CD4-positive, alpha-beta memory T cell (primary cell): ENCODE measurements at places on chromosomes 1 and 21. TPM values are rescaled to one million over a fixed set of nuclear protein-coding genes. Genes with fewer than 3 reads are reported as not detected.

- H3K36me3 ChIP-seq, result peaks cover 30% of the 10 kb centered on the region
- no peak overlapping the region for H3K4me3 ChIP-seq
- no peaks in the 10 kb centered on the region for H3K27me3 ChIP-seq
- H3K27ac ChIP-seq, result no peak overlapping the region
Observed at GRCh38 chr1:19360016-19360415, 47.9 kb downstream of the SLC66A1 start.

GRCh38 chr1:248805876-248806275, 19.8 kb downstream of the SH3BP5L start:
- H3K36me3 ChIP-seq, result no peaks in the 10 kb centered on the region
- H3K4me3 ChIP-seq, result no peak overlapping the region
- no peak overlapping the region for H3K27ac ChIP-seq
- H3K27me3 ChIP-seq, result no peaks in the 10 kb centered on the region
- H3K4me1 ChIP-seq, result no peaks in the 10 kb centered on the region

- H3K36me3 ChIP-seq, result no peaks in the 10 kb centered on the region
- peaks cover 6% of the 10 kb centered on the region for H3K27me3 ChIP-seq
- no peak overlapping the region for H3K4me3 ChIP-seq
- no peak overlapping the region for H3K27ac ChIP-seq
Observed at GRCh38 chr1:158121604-158122254, 59.0 kb upstream of the CD1D start.

DNA sequence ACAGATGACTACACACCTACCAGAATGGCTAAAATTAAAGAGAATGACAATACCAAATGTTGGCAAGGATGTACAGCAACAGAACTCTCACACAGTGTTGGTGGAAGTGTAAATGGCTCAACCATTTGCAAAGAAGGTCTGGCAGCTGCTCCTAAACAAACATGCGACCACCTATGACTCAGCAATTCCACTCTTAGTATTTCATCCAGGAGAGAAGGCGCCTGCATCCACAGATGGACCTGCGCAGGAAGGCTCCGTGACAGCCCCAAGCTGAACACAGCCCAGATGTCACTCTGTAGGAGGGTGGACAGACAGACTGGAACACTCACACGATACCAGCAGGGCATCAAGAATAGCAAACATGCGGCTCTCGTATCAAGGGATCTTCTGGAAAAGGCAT, 6.7 kb downstream of the PTTG1IP start:
- H3K4me3 ChIP-seq, result no peak overlapping the region
- peaks cover 75% of the 10 kb centered on the region for H3K4me1 ChIP-seq
- no peak for DNase-seq
- peaks cover 20% of the 10 kb centered on the region for H3K36me3 ChIP-seq
- H3K27me3 ChIP-seq, result no peaks in the 10 kb centered on the region
- no peak overlapping the region for H3K27ac ChIP-seq

DNA sequence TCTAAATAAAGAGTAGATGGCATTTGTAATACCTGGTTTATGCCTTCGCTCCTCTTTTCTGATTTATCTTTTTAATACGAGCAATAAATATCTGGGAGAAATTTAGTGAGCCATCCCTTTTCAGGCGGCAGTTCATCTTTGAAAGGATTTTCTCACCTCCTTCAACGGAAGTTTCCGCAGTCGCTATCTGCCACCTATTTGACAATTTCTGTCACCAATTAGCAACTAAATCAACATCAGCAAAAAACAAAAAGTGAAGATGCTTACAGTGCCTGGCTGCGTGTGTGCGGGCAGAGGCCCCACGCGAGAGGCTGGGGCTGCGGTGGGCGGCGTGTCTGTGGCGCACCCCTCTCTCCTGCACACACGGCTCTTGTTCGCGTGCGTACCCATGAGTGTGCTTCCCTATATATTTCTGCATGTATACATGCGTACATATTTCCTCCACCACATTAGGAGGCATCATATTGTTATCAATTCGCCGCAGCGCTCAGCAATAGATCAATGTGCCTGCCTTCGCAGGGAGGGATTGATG, 117.3 kb upstream of the BARHL2 start:
- peaks cover 23% of the 10 kb centered on the region for H3K4me1 ChIP-seq
- DNase-seq, result no peak
- H3K36me3 ChIP-seq, result no peaks in the 10 kb centered on the region
- H3K4me3 ChIP-seq, result no peak overlapping the region
- H3K27me3 ChIP-seq, result peaks cover 80% of the 10 kb centered on the region

DNA sequence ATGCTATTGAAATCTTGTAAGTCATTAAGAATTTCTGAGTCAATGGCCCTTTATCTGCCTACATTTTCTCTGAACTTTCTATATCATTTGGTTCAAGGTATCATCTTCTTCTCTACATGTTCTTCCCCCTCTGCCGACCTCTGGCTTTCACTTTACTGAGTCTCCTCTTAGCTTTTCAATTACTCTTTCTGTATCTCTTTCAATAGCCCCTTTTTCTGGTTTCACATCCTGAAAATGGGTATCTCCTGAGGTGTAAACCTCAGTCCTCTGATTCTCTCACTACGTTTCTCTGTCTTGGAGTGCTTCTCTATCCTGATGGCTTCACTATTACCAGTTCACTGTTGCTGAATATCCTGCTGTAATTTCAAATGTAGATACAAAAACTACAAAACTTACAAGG, 98.9 kb downstream of the LYST start:
- no peak for DNase-seq
- no peak overlapping the region for H3K27ac ChIP-seq
- no peaks in the 10 kb centered on the region for H3K27me3 ChIP-seq
- no peaks in the 10 kb centered on the region for H3K36me3 ChIP-seq
- H3K4me1 ChIP-seq, result no peaks in the 10 kb centered on the region
- no peak overlapping the region for H3K4me3 ChIP-seq

DNA sequence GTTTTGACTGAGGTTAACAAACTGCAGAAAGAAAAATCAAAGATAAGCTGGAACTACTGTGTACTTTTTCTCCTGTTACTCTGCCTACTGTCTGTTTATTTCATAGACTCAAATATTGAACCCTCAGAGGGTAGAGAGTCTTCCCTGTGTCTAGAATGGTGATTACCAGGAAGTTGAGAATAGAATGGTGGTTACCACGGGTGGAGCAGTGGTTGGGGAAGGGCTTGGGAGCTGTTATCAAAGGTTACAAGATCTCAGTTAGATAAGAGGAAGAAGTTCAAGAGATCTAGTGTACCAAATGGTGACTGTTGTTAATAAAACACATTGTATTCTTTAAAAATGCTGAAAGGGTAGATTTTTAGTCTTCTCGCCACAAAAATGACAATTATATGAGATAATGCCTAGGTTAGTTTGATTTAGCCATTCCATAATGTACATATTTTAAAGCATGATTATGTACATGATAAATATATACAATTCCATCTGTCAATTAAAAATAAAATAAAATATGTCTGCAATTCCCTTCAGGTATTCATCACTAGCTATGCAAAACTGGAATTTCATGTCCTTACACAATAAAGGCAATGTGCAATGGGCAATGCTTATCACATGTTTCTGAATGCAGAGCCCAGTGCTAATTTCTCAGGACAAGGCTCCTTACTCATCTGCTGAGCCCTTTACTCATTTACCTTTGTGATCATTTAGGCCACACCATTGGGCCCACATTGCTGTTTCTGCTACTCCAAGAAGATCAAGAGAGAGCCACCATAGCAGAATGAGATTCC, 474.3 kb upstream of the CAMK1G start:
- no peak overlapping the region for H3K4me3 ChIP-seq
- no peaks in the 10 kb centered on the region for H3K4me1 ChIP-seq
- no peak for DNase-seq

- no peaks in the 10 kb centered on the region for H3K27me3 ChIP-seq
- no peaks in the 10 kb centered on the region for H3K4me1 ChIP-seq
- no peak for DNase-seq
- no peak overlapping the region for H3K27ac ChIP-seq
Observed at GRCh38 chr21:35394634-35395369, 345.7 kb upstream of the RUNX1 start.

DNA sequence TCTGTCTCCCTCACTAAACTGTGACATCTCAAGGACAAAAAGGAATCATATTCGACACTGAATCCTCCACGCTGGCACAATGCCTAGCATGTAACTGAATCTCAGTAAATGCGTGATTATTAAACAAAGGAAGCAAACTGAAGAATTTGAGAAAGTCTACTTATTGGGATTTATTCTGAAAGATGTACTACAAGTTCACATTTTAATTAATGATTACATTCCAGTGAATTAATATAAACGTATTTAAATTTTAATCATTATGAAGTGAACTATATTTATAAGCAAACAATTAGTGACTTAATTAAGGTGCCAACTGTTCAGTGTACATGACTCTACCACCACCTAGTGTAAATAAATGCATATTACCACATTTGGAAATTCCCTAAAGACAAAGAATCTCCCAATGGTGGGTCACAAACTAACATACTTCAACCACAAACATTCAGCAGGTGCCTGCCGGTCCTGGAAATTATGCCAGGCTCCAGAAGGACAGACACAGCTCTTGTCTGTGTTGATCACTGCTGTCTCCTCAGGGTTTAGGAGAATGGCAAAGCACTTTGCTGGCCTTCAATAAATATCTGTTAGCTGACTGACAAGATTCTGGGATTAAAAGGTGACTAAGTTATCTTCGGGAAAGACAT, 56.3 kb downstream of the SMYD3 start:
- no peaks in the 10 kb centered on the region for H3K4me1 ChIP-seq
- H3K27ac ChIP-seq, result no peak overlapping the region
- H3K27me3 ChIP-seq, result no peaks in the 10 kb centered on the region
- peak; percentile 9 for DNase-seq
- no peaks in the 10 kb centered on the region for H3K36me3 ChIP-seq

GRCh38 chr1:235502601-235503402, 1.4 kb downstream of the B3GALNT2 start:
- DNase-seq, result no peak
- no peaks in the 10 kb centered on the region for H3K27me3 ChIP-seq
- no peak overlapping the region for H3K27ac ChIP-seq
- H3K4me1 ChIP-seq, result peaks cover 20% of the 10 kb centered on the region

DNA sequence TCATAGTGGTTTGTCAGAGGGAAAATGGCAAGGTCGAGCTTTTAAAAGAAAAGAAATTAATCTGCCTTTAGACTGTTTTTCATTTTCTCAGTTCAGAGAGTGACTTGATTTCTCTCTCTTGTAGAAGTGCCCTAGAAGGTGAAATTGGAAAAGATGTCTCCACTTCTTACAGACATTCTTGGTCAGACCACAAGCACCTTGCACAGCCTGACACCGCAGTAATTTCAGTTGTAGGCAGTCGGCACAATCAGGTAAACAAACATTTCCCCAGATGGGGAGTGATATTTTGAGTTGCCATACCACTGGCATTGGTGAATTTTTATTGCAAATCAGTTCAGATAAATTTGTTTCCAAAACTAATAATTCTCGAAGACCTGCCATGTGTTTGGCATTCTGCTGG, 86.8 kb downstream of the PHTF1 start:
- H3K4me3 ChIP-seq, result no peak overlapping the region
- no peaks in the 10 kb centered on the region for H3K36me3 ChIP-seq

HSPA6 gene
- total RNA-seq, result 2.4 TPM

PLA2G4A gene
- total RNA-seq, result 0.32 TPM
